ENCODE measurements at places on chromosomes 11 and 22.

DNA sequence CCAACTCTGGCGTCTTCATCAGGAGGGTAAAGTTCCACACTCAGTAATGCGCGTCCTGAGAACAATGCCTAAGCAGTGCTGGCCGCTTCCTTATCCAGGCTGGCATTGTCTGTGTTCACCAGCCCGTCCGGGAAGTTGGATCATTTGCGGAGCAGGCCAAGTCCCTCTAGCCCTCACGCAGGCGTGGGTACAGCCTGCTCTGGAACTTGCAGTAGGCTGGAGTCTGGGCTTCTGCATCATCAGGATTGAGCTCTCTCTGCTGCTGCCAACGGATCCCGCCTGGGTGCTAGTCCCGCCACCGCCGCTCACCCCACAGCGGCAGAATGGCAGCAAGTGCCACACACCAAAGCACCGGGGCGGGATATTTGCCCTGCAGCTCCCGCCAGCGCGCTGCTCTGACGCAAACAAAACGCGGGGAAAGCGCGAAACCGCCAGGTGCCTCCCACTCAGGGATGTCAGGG lies 29.0 kb downstream of the GLYATL1 start:
- DNase-seq: no peak

DNA sequence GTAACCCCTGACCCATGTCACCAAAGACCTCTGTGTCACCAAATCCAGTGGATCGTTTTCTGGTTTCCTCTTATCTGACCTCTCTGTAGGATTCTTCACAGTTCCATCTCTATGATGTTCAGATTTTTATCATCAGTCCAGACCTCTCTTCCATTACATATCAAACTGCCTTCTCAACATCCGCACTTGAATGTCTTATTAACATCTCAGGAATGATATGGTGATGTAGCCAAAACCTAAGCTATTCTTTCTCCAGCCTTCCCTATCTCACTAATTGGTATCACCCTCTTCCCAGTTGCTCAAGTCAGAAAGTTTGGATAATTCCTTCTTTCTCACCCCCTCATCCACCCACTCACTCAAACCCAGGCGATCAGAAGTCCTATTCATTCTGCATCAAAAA lies 13.4 kb downstream of the APLNR start:
- DNase-seq: no peak

DNA sequence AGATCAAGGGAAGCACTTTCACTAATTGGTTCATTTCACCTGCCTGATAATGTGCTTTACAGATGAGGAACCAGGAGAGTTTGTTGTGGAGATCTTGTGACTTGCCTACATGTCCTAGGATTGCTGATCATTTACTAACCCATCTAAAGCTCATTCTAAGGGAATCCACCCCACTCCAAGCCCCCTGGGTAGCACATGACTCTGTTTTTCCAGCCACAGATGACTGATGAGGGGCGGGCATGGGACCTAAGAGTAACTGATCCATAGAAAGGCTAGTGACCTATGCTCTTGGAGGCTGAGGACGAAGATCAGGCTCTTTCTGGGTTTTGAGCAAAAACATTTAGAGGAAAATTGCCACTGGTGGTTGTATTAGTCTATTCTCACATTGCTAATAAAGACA lies 378.1 kb downstream of the CADM1 start:
- no peak for DNase-seq

DNA sequence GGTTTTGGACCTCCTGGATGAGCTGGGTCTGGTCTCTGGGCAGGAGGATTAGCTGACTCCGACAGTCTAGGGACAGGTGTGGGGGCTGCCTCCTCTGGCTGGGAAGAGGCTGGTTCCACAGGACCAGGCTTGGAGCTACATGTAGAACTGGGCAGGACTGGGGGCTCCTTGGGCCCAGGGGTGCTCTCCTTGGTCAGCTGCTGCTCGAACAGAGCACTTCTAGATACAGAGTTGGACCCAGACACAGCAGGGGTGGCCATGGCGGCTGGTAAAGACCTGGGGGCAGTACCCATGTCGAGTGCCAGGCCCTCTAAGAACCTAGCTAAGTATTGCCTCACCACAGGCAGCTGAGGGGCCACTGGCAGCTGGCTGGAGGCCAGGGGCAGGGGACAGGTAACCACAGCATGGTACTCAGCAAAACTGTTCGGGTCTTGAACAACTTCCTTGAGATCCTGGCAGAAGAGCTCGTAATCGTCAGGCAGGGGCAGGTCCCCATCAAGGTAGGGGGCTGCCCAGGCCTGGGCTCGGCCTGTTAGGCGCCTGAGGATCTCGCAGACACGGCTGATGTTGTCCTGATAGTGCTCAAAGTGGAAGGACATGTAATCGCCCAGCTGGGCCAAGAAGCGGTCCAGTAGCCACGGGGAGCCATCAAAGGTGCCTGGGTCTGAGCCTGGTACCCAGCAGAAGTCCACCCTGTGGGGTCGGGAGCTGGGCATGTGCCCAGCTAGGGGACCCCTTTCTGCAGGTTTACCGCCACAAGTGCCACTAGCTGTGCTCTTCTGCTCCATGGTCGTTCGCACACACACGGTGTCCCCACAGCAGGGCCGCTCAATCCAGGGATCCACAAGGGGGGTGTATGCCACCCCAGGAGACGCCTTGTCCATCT lies 3.1 kb downstream of the GNB1L start:
- no peak for DNase-seq

DNA sequence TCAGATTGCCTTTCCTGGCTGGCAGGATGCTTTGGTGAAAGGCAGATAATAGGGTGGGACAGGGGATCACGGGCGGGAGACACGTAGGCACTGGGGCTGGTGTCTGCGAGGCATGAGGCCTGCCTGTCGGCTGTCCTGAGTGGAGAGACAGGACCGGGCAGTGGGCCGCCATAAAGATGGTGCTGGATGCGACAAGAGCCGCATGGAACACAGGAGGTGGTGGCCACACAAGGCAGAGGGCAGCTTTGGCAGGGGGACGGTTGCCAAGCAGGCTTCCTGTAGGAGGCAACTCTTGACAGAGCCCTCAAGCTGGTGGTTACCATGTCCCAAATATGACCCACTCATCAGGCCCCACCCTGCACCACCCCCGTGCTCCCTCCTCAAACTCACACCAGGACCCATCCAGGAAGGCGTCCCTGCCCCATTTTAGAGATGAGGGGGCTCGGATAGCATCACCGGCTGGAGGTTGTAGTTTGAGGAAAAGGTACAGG lies 4.9 kb upstream of the PPARA start:
- DNase-seq: no peak

- DNase-seq: no peak
Measured at GRCh38 chr11:103453915-103454709, 344.9 kb downstream of the DYNC2H1 start.

All from stimulated activated CD4-positive, alpha-beta T cell treated with anti-CD3 and anti-CD28 coated beads, Interleukin-4, amount 100 ng/mL, for 4 hours (primary cell).